ENCODE measurements at places on chromosomes 16 and 17.

- H3K4me1 ChIP-seq: no peaks in the 10 kb centered on the region
- H3K27me3 ChIP-seq: peaks cover 4% of the 10 kb centered on the region
- no peak for DNase-seq
- H3K36me3 ChIP-seq: no peaks in the 10 kb centered on the region
Measured at GRCh38 chr17:41116297-41116696, 1.9 kb downstream of the KRTAP4-11 start.

DNA sequence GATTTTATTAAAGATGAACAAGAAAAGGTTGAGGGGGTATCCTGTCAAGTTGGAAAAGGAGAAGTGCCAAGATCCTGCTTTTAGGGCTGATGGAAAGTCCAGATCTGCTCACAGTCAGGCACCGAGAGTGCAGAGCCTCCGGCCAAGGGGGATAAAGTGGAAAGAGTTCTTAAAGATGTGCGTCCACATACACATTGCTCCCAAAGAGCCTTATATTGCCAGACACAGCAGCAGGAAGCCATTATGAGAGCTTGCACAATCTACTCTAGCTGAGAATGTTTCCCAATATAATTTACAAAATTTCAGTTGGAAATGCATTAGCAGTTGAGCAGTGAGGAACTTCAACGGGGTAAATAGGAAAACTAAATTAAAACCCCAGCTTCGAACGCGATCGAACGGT, 95.6 kb downstream of the SALL1 start:
- peak overlapping the region; percentile 49 for H3K27ac ChIP-seq
- H3K4me1 ChIP-seq: peaks cover 4% of the 10 kb centered on the region
- no peak overlapping the region for H3K4me3 ChIP-seq
- H3K36me3 ChIP-seq: no peaks in the 10 kb centered on the region
- H3K27me3 ChIP-seq: no peaks in the 10 kb centered on the region

DNA sequence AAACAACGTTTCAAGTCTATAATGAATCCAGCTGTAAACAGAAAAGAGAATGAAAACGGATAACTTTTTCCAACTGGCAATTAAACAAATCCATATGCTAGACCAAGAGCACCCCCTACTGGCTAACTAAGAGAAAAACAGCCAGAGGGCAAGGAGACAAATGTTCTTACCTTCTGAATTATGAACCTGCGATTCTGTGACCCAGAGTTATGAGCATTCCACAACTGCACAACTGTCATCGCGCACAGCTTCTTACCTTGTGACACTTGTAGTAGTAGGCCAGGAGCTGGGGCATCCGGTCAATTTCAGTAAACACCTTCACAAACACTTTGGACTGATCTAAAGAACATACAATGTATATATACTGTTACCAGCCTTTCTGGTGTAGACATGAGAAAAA, 18.6 kb downstream of the COG7 start:
- H3K4me3 ChIP-seq: no peak overlapping the region
- H3K27me3 ChIP-seq: no peaks in the 10 kb centered on the region
- no peak overlapping the region for H3K27ac ChIP-seq
- peak; percentile 34 for DNase-seq

DNA sequence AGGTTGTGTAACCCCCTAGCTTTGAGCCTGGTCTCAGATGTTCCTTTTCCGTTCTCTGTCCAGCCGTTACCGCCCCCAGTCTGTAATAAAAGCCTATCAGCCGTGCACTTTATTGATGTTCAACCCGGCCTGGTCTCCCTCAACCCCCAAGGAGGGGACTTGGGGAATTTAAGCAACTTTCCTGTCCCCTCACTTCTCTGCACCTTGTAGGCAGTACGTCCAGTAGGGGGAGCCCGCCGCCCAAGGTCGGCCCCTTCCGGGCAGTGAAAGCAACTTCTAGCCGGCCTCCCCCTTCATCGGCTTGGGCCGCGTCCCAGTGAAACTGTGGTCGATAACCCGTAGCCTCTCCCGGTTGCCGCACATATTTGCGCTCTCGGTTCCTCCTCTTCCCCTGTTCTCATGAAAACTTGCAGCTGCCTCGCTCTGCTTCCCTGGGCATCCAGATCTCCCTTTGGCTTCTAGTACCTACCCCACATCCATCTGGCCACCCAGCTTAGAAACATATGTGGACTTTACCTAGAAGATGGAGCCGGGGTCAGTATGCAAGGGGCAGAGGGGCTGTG, 7.9 kb downstream of the PNPO start:
- H3K27ac ChIP-seq: peak overlapping the region; percentile 92
- H3K27me3 ChIP-seq: no peaks in the 10 kb centered on the region
- H3K36me3 ChIP-seq: peaks cover 3% of the 10 kb centered on the region
- H3K4me1 ChIP-seq: peaks cover 72% of the 10 kb centered on the region
- peak; percentile 92 for DNase-seq

DNA sequence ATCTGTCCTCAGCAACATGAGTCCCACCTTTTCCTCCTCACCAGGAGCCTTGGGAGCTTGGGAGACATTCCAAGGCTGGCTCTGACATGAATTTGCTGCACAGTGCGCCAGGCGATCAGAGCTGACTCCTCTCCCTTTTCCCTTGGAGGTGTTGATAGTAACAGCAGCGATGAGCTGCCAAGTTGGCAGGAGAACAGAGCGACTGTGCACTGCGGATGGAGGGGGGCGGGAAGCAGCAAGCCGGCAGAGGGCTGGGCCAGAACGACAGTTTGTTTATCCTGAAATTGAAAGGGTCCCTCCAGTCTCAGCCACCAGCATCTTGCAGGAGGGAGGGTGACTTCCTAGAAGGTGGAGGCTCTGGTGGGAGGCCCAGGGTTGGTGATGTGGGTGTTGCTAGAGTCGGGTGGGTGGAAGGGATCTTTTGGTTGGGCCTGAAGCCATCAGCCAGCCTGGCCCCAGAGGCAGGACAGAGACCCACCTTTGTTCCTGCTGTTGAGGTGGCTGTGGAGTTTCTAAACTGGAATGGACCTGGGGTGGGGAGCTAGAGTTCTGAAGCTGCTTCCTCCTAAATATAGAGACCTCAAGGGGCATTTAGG, 22.5 kb upstream of the DYNLL2 start:
- no peaks in the 10 kb centered on the region for H3K27me3 ChIP-seq
- no peaks in the 10 kb centered on the region for H3K36me3 ChIP-seq
- H3K4me3 ChIP-seq: no peak overlapping the region
- DNase-seq: no peak

DNA sequence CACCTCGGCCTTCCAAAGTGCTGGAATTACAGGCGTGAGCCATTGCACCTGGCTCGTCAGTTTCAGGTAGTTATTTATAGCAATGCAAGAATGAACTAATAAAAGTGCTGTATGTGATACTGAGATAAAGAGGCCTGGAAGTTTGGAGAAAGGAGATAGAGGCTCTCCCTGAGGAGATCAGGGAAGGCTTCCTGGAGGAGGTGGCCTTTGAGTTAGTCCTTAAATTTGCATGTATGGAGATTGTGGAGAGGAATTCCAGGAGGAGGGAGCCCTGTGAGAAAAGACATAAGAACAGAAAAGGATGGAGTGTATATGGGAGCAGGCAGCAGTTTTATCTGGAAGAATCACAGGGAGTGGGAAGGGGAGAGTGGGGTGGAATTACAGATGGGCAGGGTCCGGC, 276.6 kb upstream of the EEF2KMT start:
- no peak for DNase-seq
- no peak overlapping the region for H3K4me3 ChIP-seq
- no peak overlapping the region for H3K27ac ChIP-seq
- no peaks in the 10 kb centered on the region for H3K36me3 ChIP-seq
- peaks cover 4% of the 10 kb centered on the region for H3K27me3 ChIP-seq

GRCh38 chr16:75322740-75323139, 71.3 kb upstream of the BCAR1 start:
- H3K27ac ChIP-seq: no peak overlapping the region
- H3K4me3 ChIP-seq: no peak overlapping the region
- H3K4me1 ChIP-seq: peaks cover 2% of the 10 kb centered on the region
- H3K36me3 ChIP-seq: no peaks in the 10 kb centered on the region
- no peak for DNase-seq

GRCh38 chr17:73689596-73690275, 45.5 kb upstream of the SDK2 start:
- no peaks in the 10 kb centered on the region for H3K4me1 ChIP-seq
- no peak overlapping the region for H3K27ac ChIP-seq
- DNase-seq: no peak
- H3K4me3 ChIP-seq: no peak overlapping the region

DNA sequence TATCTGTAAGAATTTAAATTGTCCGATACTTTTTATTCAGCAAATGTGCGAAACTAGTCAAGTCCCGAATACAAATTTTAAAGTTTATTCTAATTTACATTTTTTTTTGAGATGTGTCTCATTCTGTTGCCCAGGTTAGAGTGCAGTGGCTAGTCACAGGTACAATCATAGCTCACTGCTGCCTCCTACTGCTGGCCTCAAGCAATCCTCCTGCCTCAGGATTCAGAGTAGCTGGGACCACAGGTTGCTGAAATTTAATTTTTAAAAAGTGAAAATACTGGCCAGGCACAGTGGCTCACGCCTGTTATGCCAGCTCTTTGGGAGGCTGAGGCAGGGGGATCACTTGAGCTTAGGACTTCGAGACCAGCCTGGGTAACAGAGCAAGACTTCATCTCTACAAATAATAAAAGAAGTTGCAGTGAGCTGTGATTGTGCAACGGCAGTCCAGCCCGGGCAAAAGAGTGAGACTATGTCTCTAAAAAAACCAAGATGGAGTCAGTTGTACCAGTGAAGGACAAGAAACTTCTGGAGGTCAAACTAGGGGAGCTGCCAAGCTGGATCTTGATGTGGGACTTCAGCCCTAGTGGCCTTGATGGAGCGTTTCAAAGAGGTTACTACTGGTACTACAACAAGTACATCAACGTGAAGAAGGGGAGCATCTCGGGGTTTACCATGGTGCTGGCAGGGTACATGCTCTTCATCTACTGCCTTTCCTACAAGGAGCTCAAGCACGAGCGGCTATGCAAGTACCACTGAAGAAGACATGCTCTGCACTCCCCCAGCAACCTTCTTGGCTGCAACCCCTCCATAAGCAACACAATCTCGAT, 5.6 kb downstream of the POLG2 start:
- no peak overlapping the region for H3K4me3 ChIP-seq
- H3K4me1 ChIP-seq: peaks cover 6% of the 10 kb centered on the region
- H3K27me3 ChIP-seq: no peaks in the 10 kb centered on the region
- H3K27ac ChIP-seq: no peak overlapping the region
- peaks cover 2% of the 10 kb centered on the region for H3K36me3 ChIP-seq

DNA sequence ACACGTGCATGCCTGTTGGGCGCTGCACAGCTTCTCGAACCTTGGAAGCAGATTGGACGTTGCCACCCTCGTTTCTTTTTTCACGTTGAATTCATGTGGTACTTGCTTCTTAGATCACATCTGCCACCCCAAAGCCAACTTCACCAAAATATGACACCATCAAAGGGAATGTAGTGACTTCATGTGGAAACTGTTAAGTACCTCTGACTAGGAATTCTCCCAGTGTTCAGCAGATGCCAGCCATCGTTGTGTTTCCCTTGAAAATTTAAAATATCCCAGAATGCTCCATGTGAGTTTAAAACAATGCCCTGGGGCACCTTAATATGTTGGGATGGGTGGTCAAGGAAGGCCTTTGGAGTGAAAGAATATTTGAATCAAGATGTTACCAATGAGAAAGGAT, 22.6 kb upstream of the FAM20A start:
- no peaks in the 10 kb centered on the region for H3K4me1 ChIP-seq
- no peak for DNase-seq
- H3K4me3 ChIP-seq: no peak overlapping the region
- H3K27me3 ChIP-seq: no peaks in the 10 kb centered on the region
- H3K27ac ChIP-seq: no peak overlapping the region

DNA sequence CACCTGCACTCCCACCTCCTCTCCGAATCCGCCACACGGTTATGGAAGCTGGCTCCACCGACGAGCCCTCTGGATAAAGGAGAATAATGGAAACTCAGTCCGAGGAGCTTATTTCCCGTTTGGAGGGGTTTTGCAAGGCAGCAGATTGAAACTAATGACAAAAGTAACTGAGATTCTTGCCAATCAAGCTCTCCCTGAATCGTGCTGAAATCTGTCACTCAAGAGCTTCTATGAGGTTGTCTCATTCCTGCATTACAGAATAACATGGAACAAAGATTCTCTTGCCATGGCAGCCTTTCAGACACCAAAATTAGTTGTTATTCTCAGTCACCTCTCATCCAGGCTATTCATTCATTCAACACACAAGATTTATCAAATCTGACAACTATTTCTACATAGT, 405.9 kb downstream of the SOX9 start:
- DNase-seq: no peak
- no peak overlapping the region for H3K27ac ChIP-seq
- no peak overlapping the region for H3K4me3 ChIP-seq
- no peaks in the 10 kb centered on the region for H3K27me3 ChIP-seq
- H3K4me1 ChIP-seq: no peaks in the 10 kb centered on the region

- peaks cover 12% of the 10 kb centered on the region for H3K4me1 ChIP-seq
- H3K4me3 ChIP-seq: peak within 1 kb of the TSS; percentile 82
- peak; percentile 81 for DNase-seq
- H3K36me3 ChIP-seq: no peaks in the 10 kb centered on the region
Measured at GRCh38 chr16:67968400-67969253, at the start of gene SLC12A4. Gene SLC12A4, minus strand, starts transcription at chr16:67968637. Its CDS starts 84 bp downstream, at chr16:67968553.

GRCh38 chr16:89610108-89610453, 3.4 kb upstream of the DPEP1 start:
- no peaks in the 10 kb centered on the region for H3K27me3 ChIP-seq
- no peaks in the 10 kb centered on the region for H3K36me3 ChIP-seq
- no peaks in the 10 kb centered on the region for H3K4me1 ChIP-seq
- no peak for DNase-seq
- H3K27ac ChIP-seq: no peak overlapping the region
- H3K4me3 ChIP-seq: no peak overlapping the region

GRCh38 chr17:43998552-43998951, 5.9 kb upstream of the NAGS start:
- DNase-seq: no peak
- H3K4me1 ChIP-seq: peaks cover 26% of the 10 kb centered on the region

DNA sequence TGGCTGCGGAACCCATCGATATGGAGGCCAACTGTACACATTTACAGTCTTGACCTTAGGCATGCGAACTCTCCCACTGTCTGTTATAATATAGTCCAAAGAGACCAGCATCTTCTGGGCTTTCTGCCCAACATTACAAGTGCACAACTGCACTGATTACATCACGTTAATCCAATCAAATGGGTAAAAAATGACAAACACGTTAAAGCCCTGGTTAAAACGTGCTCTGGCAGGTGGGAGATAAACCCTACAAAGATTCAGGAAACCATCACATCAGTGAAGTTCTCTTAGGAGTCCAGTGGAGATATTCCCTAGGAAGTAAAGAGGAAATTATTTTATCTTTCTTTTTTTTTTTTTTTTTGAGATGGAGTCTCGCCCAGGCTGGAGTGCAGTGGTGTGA, 23.7 kb upstream of the XYLT2 start:
- no peak for DNase-seq
- H3K27me3 ChIP-seq: no peaks in the 10 kb centered on the region
- no peaks in the 10 kb centered on the region for H3K4me1 ChIP-seq
- H3K36me3 ChIP-seq: no peaks in the 10 kb centered on the region

GRCh38 chr17:50565402-50566350, 5.2 kb downstream of the CACNA1G start:
- H3K4me3 ChIP-seq: no peak overlapping the region
- no peaks in the 10 kb centered on the region for H3K4me1 ChIP-seq
- no peak overlapping the region for H3K27ac ChIP-seq
- no peaks in the 10 kb centered on the region for H3K36me3 ChIP-seq
- DNase-seq: no peak
- peaks cover 6% of the 10 kb centered on the region for H3K27me3 ChIP-seq

GRCh38 chr16:78444-79150, 572 bp downstream of the MPG start:
- H3K27ac ChIP-seq: peak overlapping the region; percentile 65
- DNase-seq: no peak
- H3K4me1 ChIP-seq: peaks cover 18% of the 10 kb centered on the region
- H3K4me3 ChIP-seq: peak overlapping the region; percentile 62

- no peaks in the 10 kb centered on the region for H3K27me3 ChIP-seq
- peaks cover 16% of the 10 kb centered on the region for H3K4me1 ChIP-seq
- no peak overlapping the region for H3K27ac ChIP-seq
Measured at GRCh38 chr16:89841275-89841674, 13.0 kb downstream of the SPIRE2 start.

Measured in liver (tissue), 10 donors.